Ecto neural progenitor cell (in vitro differentiated cells): ENCODE measurements at places on chromosomes 4 and X.

- no peak for DNase-seq
Measured at GRCh38 chrX:86066998-86067397, 19.6 kb upstream of the CHM start.

GRCh38 chr4:150827226-150827625 is 187.9 kb downstream of the LRBA start:
- no peak for DNase-seq

DNA sequence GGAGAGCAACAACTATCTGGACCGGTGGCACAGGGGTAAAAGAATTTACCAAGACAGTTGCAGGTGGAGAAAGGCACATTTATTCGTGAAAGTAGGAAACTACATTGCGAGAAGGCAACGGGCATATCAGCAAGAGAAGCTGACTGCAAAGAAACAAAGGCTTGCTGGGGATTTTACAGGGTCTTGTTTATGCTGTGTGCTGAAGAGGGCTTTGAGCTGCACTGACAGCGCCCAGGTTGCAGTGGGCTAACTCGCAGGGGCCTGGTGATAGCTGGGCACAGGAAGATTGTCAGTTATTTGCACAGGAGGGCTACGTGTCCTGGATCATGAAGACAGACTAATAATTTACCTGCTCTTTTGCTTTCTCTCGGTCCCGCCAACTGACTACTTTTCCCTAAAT is 10.7 kb downstream of the TLR3 start:
- no peak for DNase-seq

GRCh38 chrX:63503541-63503940 is 152.4 kb upstream of the SPIN4 start:
- no peak for DNase-seq

- no peak for DNase-seq
Measured at GRCh38 chrX:119181491-119181890, 53.9 kb upstream of the KIAA1210 start.

DNA sequence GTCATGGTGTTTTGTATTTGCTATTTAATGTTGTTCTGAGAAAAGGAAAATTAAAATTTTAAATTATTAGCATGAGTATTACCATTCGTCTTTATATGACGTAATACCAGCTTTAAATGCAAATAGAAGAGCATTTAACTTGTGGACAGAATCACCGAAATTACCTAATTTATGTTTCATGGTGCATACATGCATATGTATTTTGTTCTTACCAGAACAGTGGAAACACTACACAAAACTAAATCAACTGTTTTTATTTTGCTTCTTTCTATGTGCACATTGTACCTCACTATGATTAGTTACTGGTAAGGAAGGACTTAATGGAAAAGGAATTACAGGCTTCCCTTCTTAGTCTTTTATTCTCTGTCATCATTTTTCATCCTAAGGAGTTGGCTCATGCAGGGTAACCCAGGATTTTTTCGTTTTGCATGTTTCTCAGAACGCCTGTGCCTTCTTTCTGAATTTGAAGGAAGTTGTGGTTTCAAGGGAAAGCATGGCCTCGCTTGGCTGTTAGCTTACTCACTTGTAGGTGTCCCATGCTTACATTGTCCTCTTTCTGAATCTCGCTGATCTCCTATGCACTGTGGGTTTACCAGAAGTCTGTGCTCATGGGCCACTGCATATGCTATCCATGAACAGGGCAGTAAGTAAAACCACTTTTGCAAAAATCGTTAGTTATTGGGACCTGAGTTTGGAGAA is 300.0 kb upstream of the PUDP start:
- no peak for DNase-seq

GRCh38 chr4:135098061-135098460 is 896.5 kb upstream of the PABPC4L start:
- DNase-seq, result no peak

DNA sequence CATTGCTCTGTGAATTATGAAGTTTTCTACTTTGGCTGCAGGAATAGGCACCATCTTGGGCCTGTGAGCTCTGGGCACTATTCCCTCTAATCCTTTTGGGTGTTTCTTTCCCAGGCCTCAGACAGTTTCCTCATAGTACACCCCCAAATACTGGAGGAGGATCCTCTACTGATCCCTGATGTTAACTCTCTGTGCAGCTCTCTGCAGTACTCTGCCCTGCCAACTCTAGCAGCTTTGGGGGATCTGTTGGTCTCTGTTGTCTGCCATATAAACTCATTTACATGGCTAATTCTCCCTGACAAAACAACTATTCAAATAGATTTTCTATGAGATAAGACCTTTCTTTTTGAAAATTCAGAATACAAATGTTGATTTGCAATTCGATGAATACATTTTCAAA is 29.9 kb downstream of the USP53 start:
- no peak for DNase-seq

DNA sequence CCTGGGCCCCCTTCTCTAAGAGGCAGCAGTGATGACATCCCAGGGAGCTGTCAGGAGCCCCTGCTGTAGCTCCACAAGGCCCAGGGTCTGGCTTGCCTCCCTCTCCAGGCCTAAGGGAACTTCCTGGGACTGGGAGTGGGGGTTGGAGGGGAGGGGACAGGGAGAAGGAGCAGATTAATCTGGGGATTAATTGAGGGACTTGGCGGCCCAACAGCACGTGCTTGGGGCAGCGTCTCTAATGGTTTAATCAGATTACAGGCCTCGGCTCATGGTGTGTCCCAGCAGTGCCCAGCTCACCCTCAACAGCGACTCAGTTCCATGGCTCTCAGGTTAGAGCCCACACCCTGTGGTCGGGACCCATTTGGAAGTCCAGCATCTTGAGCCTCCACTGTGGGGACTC is 47.9 kb downstream of the EFNB1 start:
- DNase-seq, result no peak

GRCh38 chr4:54092405-54093323 is 7.3 kb upstream of the GSX2 start:
- no peak for DNase-seq

- no peak for DNase-seq
Measured at GRCh38 chr4:61619528-61619927, 419.4 kb downstream of the ADGRL3 start.

GRCh38 chrX:39888730-39889129 is 209.0 kb downstream of the BCOR start:
- DNase-seq, result no peak

DNA sequence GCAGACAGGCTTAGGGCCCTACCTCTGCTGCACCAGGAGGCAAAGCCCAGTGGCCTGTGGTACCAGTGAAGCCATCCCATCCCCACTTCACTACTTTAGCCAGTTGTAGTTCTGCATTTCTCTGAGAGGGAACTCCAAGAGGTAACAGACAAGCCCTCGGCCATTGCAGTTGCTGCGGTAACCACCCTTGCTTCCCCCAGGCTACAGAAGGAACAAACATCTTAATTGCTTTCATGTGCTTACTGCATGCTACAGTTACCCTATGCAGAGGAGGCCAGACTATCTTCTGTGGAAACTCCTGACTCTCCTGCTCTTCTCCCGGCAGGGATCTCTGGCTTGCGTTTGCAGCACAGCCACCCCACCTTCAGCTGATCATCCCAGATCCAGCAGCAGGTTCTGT is 67.8 kb downstream of the SPIN4 start:
- DNase-seq, result no peak

DNA sequence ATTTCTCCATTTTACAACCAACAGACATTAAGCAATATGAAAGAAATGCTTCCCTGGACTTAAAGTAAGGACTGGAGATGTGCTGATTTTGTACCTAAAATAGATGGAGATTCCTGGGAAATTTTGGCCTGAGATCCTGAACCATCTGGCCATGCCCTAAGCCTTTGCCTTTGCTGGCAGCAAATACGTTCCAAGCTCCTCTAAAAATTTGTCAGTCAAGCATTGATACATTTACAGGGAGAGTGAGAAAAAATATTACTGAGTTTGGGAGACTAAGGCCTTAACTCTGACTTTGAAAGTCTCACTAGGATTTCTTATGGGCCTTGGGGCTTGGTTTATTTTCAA is 63.9 kb downstream of the FHDC1 start:
- no peak for DNase-seq

DNA sequence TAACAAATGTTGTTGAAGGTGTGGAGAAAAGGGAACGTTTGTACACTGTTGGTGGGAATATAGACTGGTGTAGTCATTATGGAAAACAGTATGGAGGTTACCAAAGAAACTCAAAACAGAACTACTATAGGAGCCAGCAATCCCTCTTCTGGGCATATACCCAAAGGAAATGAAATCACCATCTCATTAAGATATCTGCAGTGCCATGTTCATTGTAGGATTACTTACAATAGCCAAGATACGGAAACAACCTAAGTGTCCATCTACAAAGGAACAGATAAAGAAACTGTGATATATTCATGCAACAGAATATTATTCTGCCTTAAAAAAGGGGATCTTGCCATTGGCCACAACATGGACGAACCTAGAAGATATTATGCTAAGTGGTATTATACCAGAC is 22.2 kb downstream of the APBB2 start:
- DNase-seq, result no peak

DNA sequence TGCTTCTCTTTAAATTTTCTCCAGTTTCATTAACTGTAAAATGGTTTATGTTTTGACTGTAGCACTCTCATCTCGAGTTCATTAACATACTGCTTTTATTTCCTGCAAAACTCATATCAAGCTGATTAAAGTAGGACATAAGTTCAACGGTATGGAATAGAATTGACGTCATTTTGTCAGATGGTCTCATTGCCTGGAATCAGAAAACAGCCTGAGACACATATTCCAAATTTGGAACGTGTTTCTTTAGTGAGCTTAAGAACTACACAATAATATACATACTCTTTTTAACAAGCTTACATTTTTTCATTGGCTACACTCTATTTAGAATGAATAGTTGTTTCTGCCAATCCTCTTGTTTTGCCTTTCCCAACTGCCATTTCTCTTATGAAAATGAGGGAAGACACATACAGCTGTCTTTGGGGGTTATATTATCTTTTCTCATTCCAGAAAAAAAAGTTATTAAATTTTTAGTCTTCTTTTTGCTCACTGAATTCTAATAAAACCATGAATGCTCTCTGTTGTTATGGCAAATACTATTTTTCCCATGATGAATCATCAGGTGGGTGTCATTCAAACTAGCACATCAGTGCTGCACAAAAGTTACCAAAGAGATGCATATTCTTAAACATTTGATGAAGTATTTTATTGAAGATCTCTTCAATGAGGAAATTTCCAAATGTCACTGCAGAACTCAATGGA is 162.8 kb downstream of the GABRB1 start:
- no peak for DNase-seq

- no peak for DNase-seq
Measured at GRCh38 chr4:188971125-188971524, 831.9 kb downstream of the TRIML1 start.

DNA sequence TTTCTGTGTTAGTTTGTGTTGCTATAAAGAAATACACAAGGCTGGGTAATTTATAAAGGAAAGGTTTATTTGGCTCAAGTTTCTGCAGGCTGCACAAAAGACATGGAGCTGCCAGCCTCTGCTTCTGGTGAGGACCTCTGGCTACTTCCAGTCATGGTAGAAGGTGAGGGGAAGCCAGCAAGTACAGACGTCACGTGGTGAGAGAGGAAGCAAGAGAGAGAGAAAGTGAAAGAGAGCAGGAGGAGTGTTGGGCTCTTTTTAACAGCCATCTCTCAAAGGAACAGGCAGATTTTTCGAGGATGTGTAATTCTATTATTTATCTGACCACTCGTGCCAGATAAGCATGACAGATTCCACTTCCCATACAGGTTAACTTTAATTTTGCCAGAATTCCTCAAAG is 1199.1 kb downstream of the ADGRL3 start:
- DNase-seq, result no peak

DNA sequence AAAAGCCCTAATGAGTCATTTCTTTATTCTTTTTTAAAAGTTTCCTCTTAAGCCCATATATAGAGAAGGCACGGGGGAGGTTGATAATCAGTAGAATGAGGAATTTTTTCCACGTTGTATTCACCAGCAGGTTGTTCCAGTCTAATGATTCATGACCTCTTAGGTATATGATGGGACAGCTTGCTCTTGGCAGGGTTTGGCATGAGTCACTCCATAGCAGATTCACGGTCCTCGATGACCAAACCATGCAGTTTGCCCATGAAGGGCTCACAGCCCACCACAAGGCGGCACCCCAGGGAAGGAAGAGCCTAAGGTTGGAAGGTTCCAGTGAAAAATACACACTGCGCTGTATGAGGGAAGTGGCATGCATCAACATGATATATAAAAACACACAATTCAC is 623.8 kb upstream of the DIPK2B start:
- no peak for DNase-seq

DNA sequence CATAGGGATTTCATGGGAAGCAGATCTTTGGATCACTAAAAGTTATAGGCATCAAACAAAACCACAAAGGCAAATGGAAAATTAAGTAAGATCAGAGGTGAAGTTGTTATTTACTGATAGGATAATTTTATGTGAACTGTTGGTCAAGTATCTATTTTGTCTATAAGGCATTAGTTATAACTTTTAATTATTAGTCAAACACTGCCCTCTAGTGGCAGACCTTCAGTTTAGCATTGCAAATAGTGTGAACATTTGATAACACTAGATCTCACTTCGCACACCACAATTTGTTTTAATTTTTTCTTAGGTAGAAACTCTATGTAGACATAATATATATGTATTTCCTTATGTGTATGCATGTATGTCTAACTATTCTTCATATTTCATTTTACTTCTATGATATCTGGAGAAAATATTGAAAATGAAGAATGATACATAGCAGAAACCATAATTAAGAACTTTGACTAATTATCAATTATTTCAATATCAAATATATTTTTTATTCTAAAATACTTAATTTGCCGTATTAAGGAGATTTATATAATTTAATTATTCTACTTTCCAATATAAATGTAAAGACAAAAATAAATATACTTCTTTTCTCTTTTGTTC is 214.5 kb upstream of the TACR3 start:
- no peak for DNase-seq

GRCh38 chrX:136629084-136629750 is 18.7 kb upstream of the CD40LG start:
- no peak for DNase-seq

DNA sequence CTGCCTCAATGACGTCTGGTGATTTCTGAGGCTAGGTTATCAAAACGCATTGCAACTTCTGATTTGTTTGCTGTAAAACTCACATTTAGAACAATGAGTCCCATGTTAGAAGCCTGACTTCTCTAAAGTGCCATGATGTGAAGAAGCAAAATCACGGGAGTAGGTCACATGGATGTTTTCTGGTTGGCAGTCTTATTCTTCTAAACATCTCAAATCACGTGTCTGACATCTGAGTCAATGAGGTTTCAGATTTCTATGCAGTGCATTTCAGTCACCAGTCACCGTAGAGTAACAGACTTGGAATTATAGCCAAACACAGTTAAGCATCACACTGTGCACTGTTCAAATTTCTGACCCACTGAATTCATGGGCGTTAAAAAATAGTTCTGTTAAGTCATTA is 482.1 kb downstream of the TMA16 start:
- DNase-seq, result no peak

DNA sequence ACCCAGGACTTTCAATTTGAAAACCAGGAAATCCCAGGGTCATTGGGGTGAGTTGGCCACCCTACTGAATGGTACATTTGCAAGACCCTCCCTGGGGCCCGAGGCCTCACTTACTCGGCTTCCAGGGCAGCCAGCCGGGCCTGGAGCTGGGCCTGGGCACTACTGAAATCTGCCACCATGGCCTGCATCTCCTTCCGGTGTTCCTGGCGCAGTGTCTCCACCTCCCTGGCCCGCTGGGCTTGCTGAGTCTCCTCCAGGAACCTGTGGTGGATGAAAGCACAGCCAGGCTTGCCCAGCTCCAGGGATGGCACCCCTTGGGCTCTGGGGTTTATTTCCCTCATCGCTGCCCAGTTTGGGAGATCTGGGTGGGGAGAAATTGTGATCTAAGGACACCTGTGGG is 24.7 kb downstream of the MED28 start:
- no peak for DNase-seq

GRCh38 chr4:119139822-119140252 is 4.2 kb downstream of the MYOZ2 start:
- DNase-seq, result no peak
